ENCODE measurements at places on chromosomes 2 and 18.
A peak's percentile ranks its signal among the peaks of the same experiment; 100 is the strongest.

DNA sequence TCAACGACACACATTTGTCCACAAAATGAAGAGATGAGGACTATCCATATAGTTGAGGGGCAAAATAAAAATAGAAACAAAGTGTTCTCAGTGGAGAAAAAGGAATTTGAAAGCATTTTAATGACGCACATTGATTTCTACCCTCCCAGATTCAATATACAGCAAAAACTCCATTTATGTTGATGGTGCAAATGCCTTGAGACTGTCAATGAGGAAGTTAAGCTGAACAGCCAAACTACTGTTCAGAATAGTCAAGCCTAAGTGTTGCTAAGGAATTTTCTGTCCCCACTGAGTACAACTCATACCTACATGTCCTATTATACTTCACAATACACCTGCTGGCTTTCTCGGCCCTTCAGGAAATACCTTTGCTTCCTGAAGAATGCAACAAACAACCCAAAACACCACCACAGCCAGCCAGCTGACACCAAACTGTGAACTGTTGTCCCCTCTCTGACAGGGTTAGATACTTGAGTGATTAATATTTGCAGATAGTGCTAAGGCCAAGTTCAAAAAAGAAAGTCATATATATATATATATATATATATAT lies 27.8 kb upstream of the DARS1 start:
- DNase-seq = no peak
- no peak overlapping the region for H3K4me3 ChIP-seq
- H3K27ac ChIP-seq = no peak overlapping the region
- peaks cover 2% of the 10 kb centered on the region for H3K4me1 ChIP-seq

DNA sequence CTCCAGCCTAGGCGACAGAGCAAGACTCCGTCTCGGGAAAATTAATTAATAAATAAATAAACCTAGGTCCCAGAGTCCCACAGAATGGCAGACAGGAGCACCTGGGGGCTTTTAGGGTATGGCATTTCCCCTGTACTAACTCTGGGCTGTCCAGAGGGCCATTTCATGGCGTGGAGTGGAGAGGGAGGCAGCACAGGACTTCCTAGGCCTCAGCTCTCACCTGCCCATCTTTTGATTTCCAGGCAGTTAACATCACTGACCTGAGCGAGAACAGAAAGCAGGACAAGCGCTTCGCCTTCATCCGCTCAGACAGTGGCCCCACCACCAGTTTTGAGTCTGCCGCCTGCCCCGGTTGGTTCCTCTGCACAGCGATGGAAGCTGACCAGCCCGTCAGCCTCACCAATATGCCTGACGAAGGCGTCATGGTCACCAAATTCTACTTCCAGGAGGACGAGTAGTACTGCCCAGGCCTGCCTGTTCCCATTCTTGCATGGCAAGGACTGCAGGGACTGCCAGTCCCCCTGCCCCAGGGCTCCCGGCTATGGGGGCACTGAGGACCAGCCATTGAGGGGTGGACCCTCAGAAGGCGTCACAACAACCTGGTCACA lies 5.1 kb downstream of the IL1RN start:
- no peak for DNase-seq
- no peak overlapping the region for H3K27ac ChIP-seq
- H3K4me1 ChIP-seq = peaks cover 2% of the 10 kb centered on the region
- H3K4me3 ChIP-seq = no peak overlapping the region
- H3K36me3 ChIP-seq = no peaks in the 10 kb centered on the region

- DNase-seq = peak; percentile 45
- H3K27me3 ChIP-seq = no peaks in the 10 kb centered on the region
- peak overlapping the region; percentile 52 for H3K27ac ChIP-seq
Observed at GRCh38 chr18:11981543-11982366, 448 bp downstream of the IMPA2 start.

GRCh38 chr2:207750876-207751275 lies 18.8 kb downstream of the FZD5 start:
- H3K36me3 ChIP-seq = peaks cover 5% of the 10 kb centered on the region
- H3K27ac ChIP-seq = no peak overlapping the region
- no peak for DNase-seq
- no peak overlapping the region for H3K4me3 ChIP-seq
- H3K27me3 ChIP-seq = no peaks in the 10 kb centered on the region
- peaks cover 2% of the 10 kb centered on the region for H3K4me1 ChIP-seq

- H3K36me3 ChIP-seq = no peaks in the 10 kb centered on the region
- H3K27ac ChIP-seq = no peak overlapping the region
- H3K4me1 ChIP-seq = no peaks in the 10 kb centered on the region
- H3K27me3 ChIP-seq = peaks cover 10% of the 10 kb centered on the region
- no peak for DNase-seq
Observed at GRCh38 chr2:118232796-118233195, 144.5 kb downstream of the INSIG2 start.
